ENCODE measurements at places on chromosomes 2 and 18. TPM values are rescaled to one million over a fixed set of nuclear protein-coding genes. Genes with fewer than 3 reads are reported as not detected.

Gene EVA1A
- 53.2 TPM for total RNA-seq

Gene SLC8A1
- total RNA-seq = 7.0 TPM

Gene OTX1
- total RNA-seq = 0.27 TPM

Gene DAPL1
- total RNA-seq = not detected

Gene TNFRSF11A
- 5.5 TPM for total RNA-seq

Gene GRB14
- total RNA-seq = 10.0 TPM

Gene MAP3K2
- 18.0 TPM for total RNA-seq

Gene EPHA4
- 35.8 TPM for total RNA-seq

Gene HOXD1
- not detected for total RNA-seq

Gene POTEE
- 0.40 TPM for total RNA-seq

Gene CREG2
- total RNA-seq = 0.57 TPM

Gene TXNL4A
- 117 TPM for total RNA-seq

Gene IL36A
- not detected for total RNA-seq

Gene PDE1A
- total RNA-seq = 0.27 TPM

Gene CDH19
- not detected for total RNA-seq

Gene EIF4E2
- 120 TPM for total RNA-seq

Gene SSB
- 171 TPM for total RNA-seq

Gene TCF23
- not detected for total RNA-seq

Gene LRRTM1
- not detected for total RNA-seq

Gene ZC3H8
- 28.6 TPM for total RNA-seq

Gene VWC2L
- total RNA-seq = not detected

Gene TMEM247
- not detected for total RNA-seq

Gene CCDC141
- 0.13 TPM for total RNA-seq

Gene DYNAP
- total RNA-seq = not detected

Gene TRABD2A
- total RNA-seq = 5.1 TPM

Gene HNMT
- 15.7 TPM for total RNA-seq

Gene PRKCE
- total RNA-seq = 26.1 TPM

Gene LONRF2
- total RNA-seq = under 0.01 TPM

Gene PARD6G
- total RNA-seq = 1.6 TPM

Gene EHD3
- 5.2 TPM for total RNA-seq

Gene CNTNAP5
- not detected for total RNA-seq

Gene DSC3
- under 0.01 TPM for total RNA-seq

Gene TFCP2L1
- total RNA-seq = not detected

Gene TUBB8B
- total RNA-seq = not detected

Gene GALR1
- not detected for total RNA-seq

Gene LHCGR
- total RNA-seq = not detected

Gene PSMA8
- total RNA-seq = not detected

Gene MC4R
- total RNA-seq = not detected

Gene DNAJC5G
- total RNA-seq = not detected

Gene RBM43
- total RNA-seq = 6.8 TPM

Gene CROCC2
- total RNA-seq = not detected

Gene UGT1A8
- total RNA-seq = not detected

Gene ADCYAP1
- not detected for total RNA-seq

Gene ASB18
- not detected for total RNA-seq

Gene RAB12
- total RNA-seq = 117 TPM

Gene UPP2
- total RNA-seq = not detected

Gene DNER
- 0.07 TPM for total RNA-seq

Gene RFX8
- total RNA-seq = 2.0 TPM

Gene SMAD7
- 4.9 TPM for total RNA-seq

Gene IL37
- not detected for total RNA-seq

Gene TRAF3IP1
- 10.4 TPM for total RNA-seq

Gene PKDCC
- 1.1 TPM for total RNA-seq

Gene TDRD15
- total RNA-seq = under 0.01 TPM

Gene C2orf66
- total RNA-seq = 0.40 TPM

Gene ABCA12
- total RNA-seq = under 0.01 TPM

Measured in thoracic aorta endothelial cell (primary cell).